ENCODE measurements at places on chromosomes 7 and 10.

GRCh38 chr7:51308265-51308664 lies 8.3 kb downstream of the COBL start:
- no peak for DNase-seq

DNA sequence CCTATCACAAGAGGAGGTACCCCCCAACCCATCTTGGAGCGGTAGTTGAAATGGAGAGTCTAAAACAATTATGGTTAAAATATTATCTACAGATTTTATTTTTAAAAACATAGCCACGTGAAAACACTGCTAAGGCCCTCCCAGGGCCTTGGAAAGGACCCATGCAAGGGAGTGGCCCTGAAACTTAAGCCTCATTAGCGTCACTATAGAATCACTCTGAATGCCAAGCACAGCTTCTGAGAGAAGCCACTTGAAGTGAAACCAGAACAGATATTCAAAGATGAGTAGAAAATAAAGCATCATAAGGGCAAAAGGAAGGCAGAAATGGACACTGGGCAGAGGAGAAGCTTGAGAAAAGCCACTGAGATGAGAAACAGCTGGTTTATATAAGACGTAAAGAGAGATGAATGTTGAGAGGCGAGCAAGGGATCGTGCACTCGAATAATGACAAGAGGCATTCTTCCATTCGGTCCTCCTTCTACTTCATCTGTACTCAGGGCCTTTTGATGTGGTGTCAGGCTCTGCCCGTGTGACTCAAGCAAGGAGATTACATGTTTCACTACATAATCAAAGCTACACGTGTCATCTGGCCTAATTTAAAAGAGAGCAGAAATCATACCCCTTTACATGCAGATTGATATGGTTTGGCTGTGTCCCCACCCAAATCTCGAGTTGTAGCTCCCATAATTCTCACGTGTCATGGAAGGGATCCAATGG lies 33.4 kb upstream of the SLC39A12 start:
- no peak for DNase-seq

- no peak for DNase-seq
Observed at GRCh38 chr10:110056822-110057221, 49.0 kb downstream of the ADD3 start.

DNA sequence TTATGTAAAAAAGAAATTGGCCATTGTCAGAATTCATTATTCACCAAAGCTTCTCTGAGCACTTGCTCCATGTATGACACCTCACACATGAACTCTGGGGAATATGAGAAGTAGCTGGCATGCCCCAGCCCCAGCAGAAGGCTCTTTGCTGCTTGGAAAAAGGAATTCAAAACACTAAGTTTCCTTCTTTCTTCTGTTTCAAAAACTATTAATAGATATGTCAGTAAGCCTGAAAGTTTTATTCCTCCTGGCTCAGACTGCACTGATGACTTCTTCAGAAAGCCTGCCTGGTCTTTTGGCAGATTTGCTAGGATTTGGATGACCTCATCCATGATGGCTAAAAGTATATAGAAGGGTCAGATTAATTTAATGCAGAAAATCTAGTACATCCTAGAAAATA lies 511.0 kb downstream of the GFRA1 start:
- DNase-seq: no peak

Data from NCI-H774 (cell line).